Mucosa of descending colon (tissue), 3 donors: ENCODE measurements at places on chromosomes 11 and 22. TPM values are rescaled to one million over a fixed set of nuclear protein-coding genes. Genes with fewer than 3 reads are reported as not detected.

The ART1 gene
- total RNA-seq: not detected

The KBTBD3 gene
- total RNA-seq: 8.8 TPM

GRCh38 chr22:46355369-46355995 lies 20.0 kb downstream of the TRMU start:
- DNase-seq: peak; percentile 76

- no peak for DNase-seq
Observed at GRCh38 chr22:50129121-50129736, 39.4 kb downstream of the MOV10L1 start.

- DNase-seq: no peak
Observed at GRCh38 chr11:38460896-38461295, 1862.9 kb upstream of the RAG2 start.

DNA sequence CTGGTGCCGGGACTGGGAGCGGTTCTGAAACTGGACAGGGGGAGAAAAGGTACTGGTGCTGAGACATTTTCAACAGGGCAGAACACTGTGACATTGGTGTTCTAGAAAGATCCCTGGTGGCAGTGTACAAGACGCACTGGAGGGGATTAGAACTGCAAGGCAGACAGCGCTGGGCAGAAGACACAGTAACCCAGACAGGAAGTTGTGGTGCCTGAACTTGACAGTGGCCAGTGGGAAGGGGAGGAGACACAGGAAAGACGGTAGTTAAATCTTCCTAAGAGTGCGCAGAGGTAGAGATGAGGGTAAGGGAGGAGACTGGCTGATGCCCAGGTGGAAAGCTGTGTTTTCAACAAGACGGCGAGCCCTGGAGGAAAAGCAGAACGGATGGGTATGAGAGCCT lies 24.5 kb downstream of the FAM227A start:
- DNase-seq: no peak
